Right renal pelvis (tissue), 4 donors: ENCODE measurements at places on chromosomes 7 and 10. TPM values are rescaled to one million over a fixed set of nuclear protein-coding genes. Genes with fewer than 3 reads are reported as not detected.

The FAM131B gene
- 2.5 TPM for polyA plus RNA-seq

The PRSS37 gene
- 0.17 TPM for polyA plus RNA-seq

The STEAP1B gene
- polyA plus RNA-seq, result 1.2 TPM

The PLPP4 gene
- polyA plus RNA-seq, result 7.1 TPM

The CYP3A7 gene
- 1.2 TPM for polyA plus RNA-seq

The MUC3A gene
- polyA plus RNA-seq, result 0.57 TPM

The MSMB gene
- polyA plus RNA-seq, result not detected

The CDC14C gene
- 0.04 TPM for polyA plus RNA-seq

The INTS15 gene
- polyA plus RNA-seq, result 38.3 TPM

The PPP1R3C gene
- polyA plus RNA-seq, result 44.7 TPM

The EVX1 gene
- not detected for polyA plus RNA-seq

The SPDYE11 gene
- 0.29 TPM for polyA plus RNA-seq

The TMEM196 gene
- polyA plus RNA-seq, result not detected

The GNAI1 gene
- polyA plus RNA-seq, result 138 TPM

The CLRN3 gene
- polyA plus RNA-seq, result 16.4 TPM

The OR6B1 gene
- not detected for polyA plus RNA-seq

The CCL26 gene
- polyA plus RNA-seq, result not detected

The TMEM225B gene
- 2.3 TPM for polyA plus RNA-seq

The RADIL gene
- polyA plus RNA-seq, result 1.9 TPM

The HGF gene
- 3.9 TPM for polyA plus RNA-seq

The CARD11 gene
- 1.00 TPM for polyA plus RNA-seq

The PIK3CG gene
- 2.9 TPM for polyA plus RNA-seq

The CCL24 gene
- polyA plus RNA-seq, result not detected

The PTER gene
- polyA plus RNA-seq, result 24.8 TPM

The SSBP1 gene
- 143 TPM for polyA plus RNA-seq

The RET gene
- 19.0 TPM for polyA plus RNA-seq
